Calu3 (cell line): ENCODE measurements at places on chromosomes 6 and 20. TPM values are rescaled to one million over a fixed set of nuclear protein-coding genes. Genes with fewer than 3 reads are reported as not detected.
A peak's percentile ranks its signal among the peaks of the same experiment; 100 is the strongest.

DNA sequence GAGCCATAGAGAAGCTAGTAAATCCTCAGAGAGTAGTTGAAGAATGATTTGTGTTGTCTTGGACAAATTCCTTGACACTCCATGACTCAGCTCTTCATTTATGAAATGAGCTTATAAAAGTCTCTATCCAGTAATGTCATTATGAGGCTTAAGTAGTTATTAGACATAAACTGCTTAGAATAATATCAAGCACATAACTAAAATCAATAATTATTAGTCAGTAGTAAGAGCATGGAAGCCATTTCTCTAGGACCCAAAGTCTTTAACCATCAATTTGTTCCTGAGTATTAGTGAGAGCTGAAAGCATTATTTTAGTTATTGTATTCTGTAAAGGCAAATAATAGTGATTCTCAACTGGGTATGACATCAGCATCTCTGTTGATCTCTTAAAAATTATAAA lies 1140.2 kb downstream of the HACE1 start:
- DNase-seq = no peak

- no peak for DNase-seq
Observed at GRCh38 chr20:36147690-36148089, 6.8 kb upstream of the EPB41L1 start.

DNA sequence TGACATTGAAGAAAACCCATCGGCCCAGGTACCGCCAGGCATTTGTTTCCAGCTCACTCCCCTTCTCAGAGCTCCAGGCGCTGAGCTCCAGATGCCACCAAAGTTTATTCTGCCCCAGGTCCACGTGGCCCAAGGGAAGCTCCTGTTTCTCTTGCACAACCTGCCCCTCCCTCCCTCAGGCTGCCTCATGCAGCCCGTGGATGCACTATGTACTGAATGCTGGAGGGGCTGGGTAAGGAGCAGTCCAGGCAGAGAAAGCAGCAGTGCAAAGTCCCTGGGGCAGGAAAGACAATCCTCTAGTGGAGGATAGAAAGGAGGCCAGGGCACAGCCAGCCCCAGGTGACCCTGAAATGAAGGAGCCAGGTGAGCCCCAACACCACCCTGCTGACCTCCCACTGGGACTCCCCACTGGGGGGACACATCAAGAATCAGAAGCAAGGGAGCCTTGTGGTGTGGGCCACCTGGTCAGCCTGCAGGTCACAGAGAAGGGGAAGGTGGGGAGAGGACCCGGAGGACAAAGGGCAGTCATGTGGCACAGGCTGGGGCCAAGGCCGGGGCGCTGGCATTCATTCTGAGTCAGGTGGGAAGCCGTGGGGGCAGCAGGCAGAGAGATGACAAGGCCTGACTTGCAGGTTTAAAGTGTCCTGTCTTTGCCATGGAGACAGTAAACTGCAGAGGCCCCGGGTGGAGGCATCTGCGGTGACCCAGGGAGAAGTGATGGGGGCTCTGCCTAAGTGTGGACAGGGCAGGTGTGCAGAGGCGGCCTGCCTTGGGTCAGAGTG lies 230.1 kb downstream of the PREX1 start:
- DNase-seq = no peak

DNA sequence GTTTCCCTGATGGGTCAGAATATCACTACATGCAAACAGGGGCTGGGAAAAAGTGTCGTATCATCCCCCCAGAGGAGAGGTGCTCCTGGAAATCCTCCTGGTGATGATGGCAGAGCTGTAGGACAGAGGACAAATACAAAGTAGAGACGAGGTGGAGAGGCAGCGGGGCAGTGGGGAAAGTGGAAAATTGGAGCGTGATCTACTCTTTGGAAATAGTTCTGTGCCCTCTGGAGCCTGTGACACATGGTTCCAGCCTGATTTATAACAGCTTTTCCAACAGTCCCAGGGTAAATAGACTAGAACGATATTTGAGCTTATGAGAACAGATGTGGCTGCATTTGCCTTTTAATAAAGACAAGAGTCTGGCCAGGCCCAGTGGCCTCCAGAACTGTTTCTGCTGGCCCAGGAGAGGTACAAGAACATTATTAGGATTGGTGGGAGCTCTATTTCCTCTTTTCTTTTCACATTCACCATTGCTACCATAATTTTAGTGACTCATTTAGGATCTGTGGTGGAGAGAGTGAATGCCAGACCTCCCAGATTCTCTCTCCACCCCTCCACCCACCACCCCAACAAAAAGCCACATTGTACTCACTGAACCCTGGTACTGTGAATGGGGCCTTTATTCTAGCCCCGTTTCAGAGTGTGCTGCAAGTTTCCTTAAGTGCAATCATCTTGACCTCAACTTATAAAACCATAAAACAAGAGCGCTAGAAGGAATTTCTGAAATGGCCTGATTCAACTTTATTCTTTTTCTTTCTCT lies 78.3 kb downstream of the BTBD3 start:
- peak; percentile 60 for DNase-seq

- DNase-seq = no peak
Observed at GRCh38 chr6:159329081-159329480, 159.9 kb downstream of the FNDC1 start.

The COL21A1 gene
- total RNA-seq = 0.44 and 1.8 TPM in 2 replicates

The PSMA7 gene
- 514 and 518 TPM in 2 replicates for total RNA-seq

The SLC22A1 gene
- 4.5 and 5.0 TPM in 2 replicates for total RNA-seq
